ENCODE measurements at places on chromosomes 11 and 22.

DNA sequence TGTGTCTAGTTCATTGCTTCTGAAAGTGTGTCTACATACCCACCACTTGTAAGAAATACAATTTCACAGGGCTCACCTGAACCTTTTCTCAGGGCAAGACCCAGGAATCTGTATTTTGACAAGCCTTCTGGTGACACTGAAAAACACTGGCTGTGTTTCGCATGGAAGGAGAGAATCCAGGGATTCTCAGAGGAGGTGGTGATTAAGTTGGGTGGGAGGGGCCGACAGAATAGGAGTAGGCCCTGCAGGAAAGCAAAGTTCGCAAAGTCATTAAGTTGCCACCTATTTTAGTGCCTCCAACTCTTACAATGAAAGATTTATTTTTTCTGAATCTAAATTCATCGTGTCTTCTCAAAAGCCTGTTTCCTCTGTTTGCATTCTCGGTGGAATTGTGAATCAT is 186.8 kb downstream of the FAT3 start:
- DNase-seq = no peak

DNA sequence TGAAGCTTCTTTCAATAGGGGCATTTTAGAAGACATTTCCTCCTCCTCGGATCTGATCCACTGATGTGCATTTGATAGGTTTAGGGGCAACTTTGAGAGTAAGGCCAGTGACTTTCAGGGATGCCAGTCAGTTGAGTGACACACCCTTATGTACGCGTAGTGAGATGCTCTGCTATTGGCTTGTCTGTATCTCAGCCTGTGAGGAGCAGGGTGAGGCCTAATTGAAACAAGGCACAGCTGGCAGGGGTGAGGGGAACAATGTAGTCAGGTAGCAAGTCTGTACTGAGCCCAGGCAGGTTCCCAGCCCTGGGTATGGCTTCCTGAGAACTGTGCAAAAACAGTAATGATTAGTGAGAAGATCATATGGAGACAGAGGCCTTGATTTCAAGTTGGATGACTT is 61.5 kb downstream of the STIM1 start:
- no peak for DNase-seq

- DNase-seq = no peak
Measured at GRCh38 chr11:124943254-124943616, 7.4 kb upstream of the HEPACAM start.

DNA sequence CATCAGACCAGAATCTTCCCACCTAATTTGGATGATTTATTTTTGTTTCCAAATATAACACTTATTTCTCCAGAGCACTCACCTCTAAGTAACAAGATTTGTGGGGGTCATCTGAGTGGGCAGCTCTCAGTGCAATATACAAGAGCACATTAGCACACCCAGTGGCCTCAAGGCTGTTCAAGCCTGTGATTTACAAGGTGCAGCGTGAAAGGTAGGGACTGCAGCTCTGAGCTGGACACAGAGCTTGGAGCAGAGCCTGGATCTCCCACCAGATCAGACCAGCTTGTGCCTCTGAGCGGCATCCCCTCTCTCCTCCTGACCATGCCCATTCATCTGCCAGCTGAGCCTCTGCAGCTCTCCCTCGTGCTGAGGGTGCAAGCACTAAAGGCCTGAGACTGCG is 323.3 kb upstream of the ZC3H12C start:
- no peak for DNase-seq

DNA sequence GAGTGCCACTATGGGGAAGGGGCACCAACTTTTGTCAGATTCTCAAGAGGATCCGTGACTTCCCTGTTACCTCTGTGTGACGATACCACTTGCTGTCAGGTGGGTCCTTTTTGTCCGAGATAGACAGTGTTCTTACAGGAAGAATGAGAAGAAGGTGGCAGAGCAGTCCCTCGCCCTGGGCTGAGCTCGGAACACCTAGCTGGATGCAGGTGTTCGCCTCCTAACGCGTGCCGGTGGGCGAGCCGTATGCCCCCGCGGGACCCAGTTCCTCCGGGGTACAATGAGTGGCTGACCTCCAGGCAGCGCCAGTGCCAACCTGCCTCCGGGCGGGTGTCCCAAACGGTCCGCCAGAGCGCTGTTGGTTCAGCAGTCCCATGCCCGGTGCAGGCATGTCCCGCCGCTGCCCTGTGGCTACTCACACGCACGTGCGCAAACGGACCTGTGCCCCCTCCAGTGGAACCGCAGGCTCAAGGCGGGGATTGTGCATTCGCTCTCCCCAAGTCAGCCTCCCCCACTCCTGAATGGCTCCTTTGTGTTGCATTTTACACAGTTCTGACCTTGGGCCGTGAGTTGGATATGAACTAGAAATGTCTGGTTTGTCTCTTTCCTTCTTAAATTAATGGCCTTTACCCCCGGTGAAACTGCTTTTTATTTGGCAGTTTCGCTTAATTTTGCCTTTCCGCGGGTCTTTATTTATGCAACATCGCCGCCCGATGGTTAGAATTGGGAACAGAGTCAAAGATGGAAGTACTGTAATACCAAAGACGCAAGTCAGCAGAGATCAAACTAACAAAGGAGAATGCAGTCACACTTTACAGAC is 1.1 kb upstream of the ABTB2 start:
- peak; percentile 49 for DNase-seq
